ENCODE measurements at places on chromosomes 11 and 22. TPM values are rescaled to one million over a fixed set of nuclear protein-coding genes. Genes with fewer than 3 reads are reported as not detected.

RCE1 gene
- 9.1 TPM for total RNA-seq

OR2D2 gene
- total RNA-seq = 0.78 TPM

ST14 gene
- total RNA-seq = not detected

SHISAL1 gene
- total RNA-seq = 47.0 TPM

CD248 gene
- 29.1 TPM for total RNA-seq

SYT13 gene
- 0.13 TPM for total RNA-seq
